ENCODE measurements at places on chromosomes 7 and 10. TPM values are rescaled to one million over a fixed set of nuclear protein-coding genes. Genes with fewer than 3 reads are reported as not detected.

The TMEM236 gene
- total RNA-seq, result 0.11 TPM

The CXCL12 gene
- total RNA-seq, result 0.40 TPM

The TMEM26 gene
- total RNA-seq, result 0.14 TPM

The HTR5A gene
- not detected for total RNA-seq

The FOXP2 gene
- not detected for total RNA-seq

The COL1A2 gene
- 19.1 TPM for total RNA-seq

The ETV1 gene
- total RNA-seq, result 8.1 TPM

The EGR2 gene
- 0.04 TPM for total RNA-seq

GRCh38 chr7:139033346-139034114, 2.3 kb downstream of the ZC3HAV1L start:
- DNase-seq, result no peak

DNA sequence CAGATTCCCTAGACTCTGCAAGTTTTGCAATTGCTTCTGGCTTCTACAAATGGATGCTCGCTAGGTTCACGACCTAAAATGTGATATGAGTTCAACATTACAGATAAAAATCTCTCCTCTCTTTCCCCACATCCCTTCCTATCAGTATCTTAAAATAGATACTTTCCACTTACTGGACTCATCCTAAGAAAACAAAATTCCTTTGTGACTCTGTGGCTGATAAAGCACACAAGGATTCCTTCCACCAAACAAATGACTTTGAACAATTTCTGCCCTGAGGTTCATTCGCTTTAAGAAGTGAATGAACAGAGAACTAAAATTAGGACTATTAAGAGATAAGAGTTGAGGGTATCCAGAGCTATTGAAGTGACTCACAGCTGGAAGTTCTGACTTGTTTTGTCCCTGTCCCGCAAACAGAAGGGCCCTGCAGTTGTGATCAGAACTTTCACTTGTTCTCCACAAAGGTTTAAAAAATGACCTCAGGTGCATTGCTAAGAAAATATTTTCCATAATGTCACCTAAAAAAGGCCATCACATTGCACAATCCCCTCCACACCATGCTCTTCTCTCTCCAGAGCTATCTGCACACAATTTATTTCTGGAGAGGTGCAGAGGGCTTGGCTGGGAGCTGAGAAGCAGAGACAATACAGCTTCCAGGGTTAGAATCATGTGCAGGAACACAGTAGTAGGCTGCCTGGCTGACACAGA, 96.1 kb downstream of the PIP4K2A start:
- DNase-seq, result no peak

DNA sequence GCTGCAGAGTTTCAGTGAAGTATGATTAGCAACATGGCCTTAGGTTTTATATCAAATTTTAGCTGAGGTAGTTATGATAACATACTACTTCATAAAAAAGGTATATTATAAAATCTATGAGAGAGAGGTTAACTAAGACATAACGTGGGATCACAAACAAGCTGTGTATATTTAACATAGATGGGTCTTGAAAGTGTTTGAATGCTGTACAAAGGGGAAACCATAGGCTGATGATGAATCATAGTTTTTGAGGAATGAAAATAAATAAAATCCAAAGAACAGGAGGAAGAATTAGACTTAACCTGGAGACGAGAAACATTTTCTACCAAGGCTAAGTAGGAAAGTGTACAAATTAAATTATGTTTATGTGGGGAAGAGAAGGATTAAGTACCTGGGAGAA, 119.0 kb downstream of the GNAI1 start:
- DNase-seq, result no peak

DNA sequence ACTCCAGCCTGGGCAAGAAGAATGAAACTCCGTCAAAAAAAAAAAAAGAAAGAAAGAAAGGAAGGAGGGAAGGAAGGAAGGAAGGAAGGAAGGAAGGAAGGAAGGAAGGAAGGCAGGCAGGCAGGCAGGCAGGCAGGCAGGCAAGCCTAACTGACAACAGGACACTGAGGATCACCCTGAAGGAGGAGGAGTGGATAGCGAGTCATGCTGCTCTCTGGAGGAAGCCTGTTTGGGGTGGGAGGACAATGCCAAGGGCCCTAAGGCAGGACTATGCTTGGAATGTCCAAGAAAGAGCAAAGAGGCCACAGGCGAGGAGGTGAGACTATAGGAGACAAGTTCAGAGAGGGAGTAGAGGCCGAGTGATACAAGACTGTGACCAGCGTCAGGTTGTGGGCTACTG, 107.0 kb upstream of the PARD3 start:
- no peak for DNase-seq

DNA sequence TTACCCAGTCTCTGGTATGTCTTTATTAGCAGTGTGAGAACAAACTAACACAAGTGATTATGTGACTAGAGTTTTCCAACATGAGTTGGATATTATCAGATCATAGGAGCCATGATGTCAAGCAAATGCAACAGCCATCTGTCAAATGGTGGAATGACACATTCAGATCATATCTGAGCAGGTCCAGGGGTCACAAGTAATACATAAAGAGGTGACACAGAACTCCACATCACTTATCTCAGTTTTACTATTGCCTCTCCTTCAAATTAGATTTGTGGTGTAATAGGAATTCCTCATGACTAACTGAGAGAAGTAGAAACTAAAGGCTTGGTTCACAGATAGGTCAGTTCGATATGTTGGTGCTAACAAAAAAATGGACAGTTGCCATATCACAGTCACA, 12.2 kb upstream of the SAMD9L start:
- no peak for DNase-seq

DNA sequence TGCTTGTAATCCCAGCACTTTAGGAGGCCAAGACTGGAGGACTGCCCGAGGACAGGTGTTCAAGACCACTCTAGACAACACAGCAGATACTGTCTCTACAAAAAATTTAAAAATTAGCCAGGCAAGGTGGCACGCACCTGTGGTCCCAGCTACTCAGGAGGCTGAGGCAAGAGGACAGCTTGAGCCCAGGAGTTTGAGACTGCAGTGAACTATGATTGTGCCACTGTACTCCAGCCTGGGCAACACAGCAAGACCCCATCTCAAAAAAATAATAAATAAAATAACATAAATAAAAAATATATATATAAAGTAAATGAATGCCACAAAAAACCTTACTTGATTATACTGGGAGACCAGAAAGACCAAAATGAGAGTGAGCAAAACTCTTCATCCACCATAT, 20.8 kb upstream of the PBLD start:
- DNase-seq, result no peak

GRCh38 chr7:25891591-25891990, 260.4 kb upstream of the NFE2L3 start:
- DNase-seq, result no peak

DNA sequence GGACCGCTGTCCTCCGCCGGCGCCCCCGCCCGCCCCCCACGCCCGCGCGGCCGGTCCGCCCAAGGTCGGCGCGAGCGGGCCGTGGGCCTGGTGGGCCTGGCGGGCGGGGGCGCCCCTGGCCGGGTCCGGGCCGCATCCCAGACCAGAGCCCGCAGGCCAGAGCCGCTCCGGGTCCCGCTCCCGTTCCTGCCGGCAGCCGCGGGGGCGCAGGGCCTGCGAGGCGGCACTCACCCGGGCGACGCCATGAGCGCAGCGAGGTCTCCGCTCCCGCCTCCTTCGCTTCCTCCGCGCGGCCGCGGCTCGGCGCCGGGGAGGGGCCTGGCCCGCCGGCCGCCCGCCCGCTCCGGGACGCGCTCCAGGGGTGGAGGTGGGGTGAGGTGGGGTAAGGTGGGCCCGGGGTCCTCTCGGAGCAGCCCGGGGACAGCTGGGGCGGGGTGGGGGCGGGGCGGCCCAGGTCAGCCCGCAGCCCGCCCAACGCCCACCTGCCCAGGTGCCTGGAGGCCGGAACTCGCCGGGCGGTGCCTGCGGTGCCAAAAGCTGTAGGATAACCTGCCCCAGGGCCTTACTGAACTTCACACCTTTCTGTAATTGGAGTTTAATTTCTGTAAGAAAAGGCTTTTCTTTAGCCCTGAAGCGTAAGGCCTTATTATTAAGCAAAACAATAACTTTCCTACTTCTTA, at the start of gene URGCP:
Gene URGCP, minus strand, starts transcription at position 266 of the 680 bp plus-strand sequence. Its CDS starts 21 bp downstream, at position 245.
- no peak for DNase-seq

GRCh38 chr10:117398029-117398428, 22.8 kb upstream of the PDZD8 start:
- DNase-seq, result no peak

DNA sequence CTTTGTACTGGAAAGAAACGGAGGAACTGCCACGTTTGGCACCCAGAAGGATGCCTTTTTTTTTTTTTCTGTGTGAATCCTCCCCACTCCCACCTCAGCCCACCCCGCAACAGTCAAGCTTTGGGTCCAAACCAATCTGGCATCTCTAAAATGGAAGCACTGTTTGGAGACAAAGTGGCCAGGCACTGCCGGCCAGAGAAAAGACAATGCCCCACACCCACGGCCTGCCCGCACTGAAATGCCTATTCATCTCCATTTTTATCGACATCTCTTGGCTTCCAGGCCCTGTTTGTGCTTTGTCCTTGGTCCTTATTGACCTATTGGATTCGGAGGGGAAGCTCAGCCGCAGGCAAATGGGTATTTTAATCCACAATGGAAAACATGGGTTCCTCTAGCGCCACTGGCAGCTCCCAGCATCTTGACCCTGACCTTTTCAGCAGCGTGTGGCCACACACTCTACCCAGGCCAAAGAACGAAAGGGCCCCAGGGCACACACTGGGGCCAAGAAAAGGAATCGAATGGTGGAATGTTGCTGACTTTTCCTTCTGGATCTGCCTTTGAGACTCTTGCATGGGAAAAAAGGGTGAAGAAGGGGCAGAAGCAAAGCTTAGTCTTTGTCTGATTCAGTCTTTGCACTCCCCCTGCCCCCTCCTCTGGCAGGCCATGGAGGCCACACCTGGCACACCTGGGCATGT, 162.6 kb upstream of the CDCA7L start:
- no peak for DNase-seq

GRCh38 chr7:138481447-138482380, 21.7 kb downstream of the TRIM24 start:
- no peak for DNase-seq

DNA sequence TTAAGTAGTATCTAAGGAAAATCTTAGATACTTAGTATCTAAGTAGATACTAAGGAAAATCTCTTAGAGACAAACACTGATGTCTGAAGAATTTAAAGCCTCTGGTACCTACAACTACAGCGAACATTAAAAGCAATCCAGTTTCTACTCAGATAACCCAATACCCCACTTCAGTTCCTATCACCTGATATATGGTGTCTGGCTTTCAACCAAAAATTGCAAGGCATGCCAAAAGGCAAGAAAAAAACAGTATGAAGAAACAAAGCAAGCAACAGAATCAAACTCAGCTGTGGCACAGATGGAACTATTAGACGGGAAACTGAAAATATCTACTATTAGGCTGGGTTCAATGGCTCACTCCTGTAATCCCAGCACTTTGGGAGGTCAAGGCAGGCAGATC, 31.1 kb downstream of the ARHGAP12 start:
- DNase-seq, result no peak

- no peak for DNase-seq
These were observed 334.8 kb upstream of the SHH start for GRCh38 chr7:156147104-156147503.

DNA sequence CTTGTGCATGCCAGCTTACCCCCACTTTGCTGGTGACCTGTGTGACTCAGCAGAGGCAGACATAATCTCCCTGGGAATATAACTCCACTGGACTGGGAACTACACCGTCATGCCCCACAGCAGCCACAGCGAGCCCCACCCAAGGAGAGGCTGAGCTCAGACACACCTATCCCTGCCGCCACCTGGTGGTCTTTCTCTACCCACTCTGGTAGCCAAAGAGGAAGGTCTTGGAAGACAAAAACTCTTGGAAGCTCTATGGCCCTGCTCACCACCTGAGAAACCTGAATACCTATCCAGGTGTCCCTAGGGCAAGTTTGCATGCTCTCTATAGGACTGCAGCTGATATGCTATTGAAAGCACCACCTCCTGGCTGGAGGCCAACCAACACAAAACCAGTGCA, 48.1 kb downstream of the MYO3A start:
- no peak for DNase-seq

- no peak for DNase-seq
These were observed 384.0 kb upstream of the FZD8 start for GRCh38 chr10:36026081-36026480.

- DNase-seq, result no peak
These were observed 71.7 kb downstream of the IKZF1 start for GRCh38 chr7:50376056-50376820.

- DNase-seq, result no peak
These were observed 236.3 kb upstream of the IGFBP3 start for GRCh38 chr7:46157404-46157803.

DNA sequence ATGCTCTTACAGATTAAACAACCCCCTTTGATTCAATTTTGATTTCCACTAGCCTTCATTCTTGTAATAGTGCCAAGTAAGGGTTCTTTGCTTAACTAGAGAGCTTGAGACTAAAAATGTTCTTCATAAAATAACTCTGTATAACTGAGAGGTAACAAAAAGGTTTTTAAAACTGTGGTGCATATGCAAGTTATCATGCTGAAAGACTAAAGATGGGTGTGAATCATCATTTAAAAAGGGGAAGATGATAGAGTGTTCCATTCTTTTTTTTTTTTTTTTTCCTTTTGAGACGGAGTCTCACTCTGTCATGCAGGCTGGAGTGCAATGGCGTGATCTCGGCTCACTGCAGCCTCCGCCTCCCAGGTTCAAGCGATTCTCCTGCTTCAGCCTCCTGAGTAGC, 11.1 kb downstream of the MDFIC start:
- DNase-seq, result no peak

GRCh38 chr10:75159519-75159918, 48.1 kb downstream of the SAMD8 start:
- DNase-seq, result no peak

DNA sequence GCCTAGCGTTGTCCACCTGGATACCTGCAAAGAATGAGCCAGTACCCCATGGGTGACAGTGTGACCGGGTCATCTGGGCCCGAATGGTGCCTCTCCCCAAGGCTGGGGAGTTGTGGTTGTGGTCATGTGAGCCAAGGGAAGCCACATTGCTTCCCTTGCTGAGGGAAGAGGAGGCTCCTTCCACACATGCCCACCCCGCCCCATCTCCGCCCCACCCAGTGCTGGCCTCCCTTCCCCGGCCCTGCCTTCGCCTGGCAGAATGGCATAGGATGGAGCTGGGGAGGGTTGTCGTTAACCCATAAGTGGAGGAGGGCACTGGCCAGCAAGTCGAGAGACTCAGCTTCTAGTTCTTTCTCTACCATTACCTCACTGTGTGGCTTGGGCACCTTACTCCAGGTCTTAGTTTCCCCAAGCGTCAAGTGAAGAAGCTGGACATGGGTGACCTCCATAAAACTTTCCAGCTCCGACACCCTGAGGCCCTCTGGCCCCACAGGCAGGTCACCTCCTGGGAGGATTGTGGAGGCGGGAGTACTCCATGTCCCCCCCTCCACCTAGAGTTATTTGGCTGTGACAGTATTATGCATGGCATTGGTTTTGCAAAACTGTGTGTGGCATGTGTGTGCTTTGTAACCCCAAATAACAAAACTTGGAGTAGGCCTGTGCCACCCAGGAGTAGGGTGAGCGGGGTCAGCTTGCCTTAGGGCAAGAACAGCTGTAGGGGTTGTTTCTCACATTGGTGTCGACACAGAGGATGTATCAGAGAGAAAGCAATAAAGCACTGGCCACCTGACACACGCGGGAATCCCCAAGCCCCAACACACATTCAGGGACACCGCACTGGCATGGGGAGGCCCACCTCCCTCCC, 90.5 kb upstream of the MACROH2A2 start:
- no peak for DNase-seq

All from pulmonary artery endothelial cell (primary cell).